Left lobe of liver (tissue), 2 donors: ENCODE measurements at places on chromosomes 5 and 9. TPM values are rescaled to one million over a fixed set of nuclear protein-coding genes. Genes with fewer than 3 reads are reported as not detected.

The TYRP1 gene
- not detected for total RNA-seq

The SLC6A19 gene
- total RNA-seq, result 0.73 TPM

The GPR151 gene
- not detected for total RNA-seq

The SPATA31D4 gene
- total RNA-seq, result not detected

The TOR1A gene
- total RNA-seq, result 17.8 TPM

The GRM6 gene
- not detected for total RNA-seq

The GALNT12 gene
- total RNA-seq, result 0.35 TPM

The PCDHB6 gene
- 0.10 TPM for total RNA-seq

The SPATA31C1 gene
- total RNA-seq, result not detected

The TMEM141 gene
- 55.1 TPM for total RNA-seq

The NR2F1-AS1 gene
- total RNA-seq, result 1.8 TPM

The DBH gene
- 16.7 TPM for total RNA-seq

The RLN2 gene
- total RNA-seq, result not detected

The ANKRD55 gene
- 0.75 TPM for total RNA-seq

The GABRA1 gene
- total RNA-seq, result not detected

The FOXD4L3 gene
- total RNA-seq, result not detected

The SPINK4 gene
- total RNA-seq, result not detected

The MARCHF11 gene
- total RNA-seq, result not detected

The OR2K2 gene
- not detected for total RNA-seq

The LPAR1 gene
- total RNA-seq, result 0.86 TPM

The PHYHD1 gene
- 70.8 TPM for total RNA-seq

The CRB2 gene
- not detected for total RNA-seq

The ACO1 gene
- total RNA-seq, result 102 TPM

The SMIM33 gene
- total RNA-seq, result not detected

The ASS1 gene
- total RNA-seq, result 1,233 TPM

The KCNN2 gene
- total RNA-seq, result 16.2 TPM

The PCDHB5 gene
- total RNA-seq, result 0.33 TPM

The PCDHGA7 gene
- 0.33 TPM for total RNA-seq

The PALM2AKAP2 gene
- 32.1 TPM for total RNA-seq
